ENCODE measurements at places on chromosomes 2 and 18.

DNA sequence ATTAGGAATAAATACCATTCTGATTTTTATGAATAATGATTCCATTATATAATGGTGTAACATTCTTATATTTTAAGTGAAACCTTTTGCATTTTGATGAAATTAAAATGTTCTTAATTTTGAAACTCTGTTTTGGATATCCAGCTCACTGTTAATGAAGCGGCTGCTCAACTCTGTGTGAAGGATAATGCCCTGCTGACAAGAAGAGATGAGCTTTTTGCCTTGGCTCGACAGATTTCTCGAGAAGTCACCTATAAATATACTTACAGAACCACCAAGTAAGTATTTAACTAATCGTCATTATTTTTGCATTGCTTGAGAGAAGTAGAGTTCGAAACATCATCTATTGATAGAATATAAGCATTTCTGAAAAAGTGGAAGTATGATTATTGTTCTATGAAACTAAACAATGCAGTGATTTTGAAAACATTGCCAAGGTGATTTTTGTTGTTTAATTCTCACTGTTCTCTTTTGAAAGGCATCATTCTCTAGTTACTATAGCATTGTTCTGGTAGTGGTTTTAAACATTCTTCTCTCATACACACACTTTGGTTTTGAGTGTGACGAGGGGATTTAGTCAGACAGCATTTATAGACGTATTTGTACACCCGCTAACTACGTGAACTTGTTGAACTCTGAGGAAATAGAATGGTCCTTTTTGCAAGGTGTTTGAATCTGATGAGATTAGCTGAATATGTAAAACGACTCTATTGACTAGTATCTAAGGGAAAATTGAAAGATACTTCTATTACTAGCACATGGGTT, 21.5 kb downstream of the NAB1 start:
- no peak for DNase-seq

DNA sequence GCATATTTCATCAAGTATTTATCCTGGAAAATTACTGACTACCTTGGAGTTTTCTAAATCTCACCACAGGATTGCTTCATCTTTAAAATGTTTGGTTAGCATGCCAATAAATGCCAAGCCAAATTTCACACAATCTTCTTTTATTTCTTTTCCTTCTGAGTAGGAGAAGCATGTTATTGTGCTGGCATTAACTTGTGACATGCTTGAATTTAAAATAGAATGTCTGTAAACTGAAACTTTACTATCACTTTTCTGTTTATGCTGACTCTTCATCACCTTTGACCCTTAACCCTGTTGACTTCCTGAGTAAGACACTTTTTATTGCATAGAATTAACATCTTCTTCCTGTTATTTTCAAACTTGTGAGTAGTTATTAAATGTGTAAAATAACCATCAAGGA, 56.2 kb upstream of the LRRTM4 start:
- no peak for DNase-seq

GRCh38 chr2:124663645-124663997, 638.5 kb downstream of the CNTNAP5 start:
- DNase-seq: no peak

DNA sequence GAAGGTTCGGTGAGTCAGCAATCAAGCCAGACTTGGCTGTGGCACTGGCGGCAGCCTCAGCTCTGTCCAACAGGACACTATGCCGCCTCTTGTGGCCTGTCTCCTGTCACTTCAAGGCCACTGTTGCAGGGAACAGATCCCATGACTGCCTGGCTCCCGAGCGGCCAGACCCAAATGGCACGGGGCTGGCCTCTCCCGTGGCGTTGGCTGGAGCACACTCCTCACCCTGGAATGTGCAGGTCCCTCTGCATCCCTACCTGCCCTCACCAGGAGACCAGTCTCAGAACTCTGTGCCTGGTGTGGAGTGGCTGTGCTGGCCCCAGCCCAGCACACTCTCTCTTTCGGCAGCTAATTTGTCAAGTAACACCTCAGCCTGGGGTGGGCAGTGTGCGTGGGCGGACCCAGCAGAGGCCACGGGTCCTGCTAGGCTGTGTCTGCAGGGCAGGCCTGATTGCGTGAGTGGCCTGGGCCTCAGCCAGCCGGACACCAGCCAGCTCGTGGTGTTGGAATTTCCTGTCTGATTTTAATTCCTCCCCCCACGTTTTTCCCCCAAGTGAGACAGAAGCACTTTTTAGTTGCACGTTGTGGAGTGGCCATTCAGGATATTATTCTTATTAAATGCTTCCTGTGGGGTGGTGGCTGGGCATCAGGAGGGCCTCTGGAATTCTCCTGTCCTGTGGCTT, 179.3 kb downstream of the GLI2 start:
- no peak for DNase-seq

Data from natural killer cell treated with Interleukin-12 subunit alpha and Interleukin-12 subunit beta and Interleukin-15 and Interleukin-18, amount 100 ng/mL, for 72 hours (primary cell).